ENCODE measurements at places on chromosomes 6 and 20.
A peak's percentile ranks its signal among the peaks of the same experiment; 100 is the strongest.

DNA sequence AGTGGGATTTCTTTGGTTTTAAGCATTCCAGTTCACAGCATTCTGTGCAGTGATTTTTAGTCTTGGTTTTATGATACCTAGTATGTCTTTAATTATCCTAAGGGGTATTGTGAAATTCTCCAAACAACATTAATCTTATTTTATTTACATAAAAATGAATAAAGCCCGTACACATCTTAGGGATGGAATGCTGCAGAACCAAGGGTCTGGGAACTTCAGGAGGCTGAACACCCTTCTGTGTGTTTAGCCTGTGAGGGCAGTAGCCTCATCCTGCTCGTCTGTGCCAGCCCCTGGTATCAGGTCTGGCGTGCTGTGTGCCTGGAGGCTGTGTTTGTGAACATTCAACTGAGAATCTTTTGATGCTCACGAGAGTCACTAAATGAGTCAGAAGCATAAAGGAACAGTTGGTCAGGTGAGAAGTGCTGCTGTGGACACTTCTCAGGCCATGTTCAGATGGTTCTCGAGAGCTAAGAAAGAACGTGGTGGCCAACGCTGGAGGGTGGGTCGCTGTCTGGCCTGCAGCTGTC lies 25.2 kb upstream of the C20orf204 start:
- DNase-seq, result no peak

GRCh38 chr20:58716476-58717277 lies 24.1 kb downstream of the NPEPL1 start:
- DNase-seq, result no peak

GRCh38 chr6:81834141-81834681 lies 81.7 kb upstream of the TENT5A start:
- no peak for DNase-seq

- no peak for DNase-seq
These were observed 133.9 kb downstream of the HIVEP2 start for GRCh38 chr6:142810952-142811514.

GRCh38 chr6:163679012-163679660 lies 264.6 kb downstream of the QKI start:
- DNase-seq, result no peak

GRCh38 chr6:97668716-97669115 lies 385.7 kb upstream of the MMS22L start:
- DNase-seq, result peak; percentile 60

DNA sequence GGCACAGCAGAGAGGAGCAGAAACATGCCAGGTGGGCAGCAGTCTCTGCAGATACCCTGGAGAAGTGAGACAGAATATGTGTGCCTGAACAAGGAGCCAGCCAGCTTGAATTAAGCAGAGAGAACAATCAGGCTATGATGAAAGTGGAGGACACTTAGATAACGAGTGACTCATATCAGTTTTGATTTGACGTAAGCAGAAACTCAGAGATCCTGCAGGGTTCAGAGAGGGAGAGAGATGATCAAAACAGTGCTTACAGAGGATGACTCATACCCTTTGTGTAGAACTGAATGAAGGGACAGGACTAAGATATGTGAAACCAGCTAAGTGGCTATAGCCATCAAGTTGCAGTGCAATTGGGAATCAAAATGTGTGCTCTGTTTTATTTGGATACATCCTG lies 300.7 kb downstream of the TENT5A start:
- peak; percentile 69 for DNase-seq

- peak; percentile 97 for DNase-seq
These were observed 299.1 kb upstream of the ID4 start for GRCh38 chr6:19538096-19538495.

DNA sequence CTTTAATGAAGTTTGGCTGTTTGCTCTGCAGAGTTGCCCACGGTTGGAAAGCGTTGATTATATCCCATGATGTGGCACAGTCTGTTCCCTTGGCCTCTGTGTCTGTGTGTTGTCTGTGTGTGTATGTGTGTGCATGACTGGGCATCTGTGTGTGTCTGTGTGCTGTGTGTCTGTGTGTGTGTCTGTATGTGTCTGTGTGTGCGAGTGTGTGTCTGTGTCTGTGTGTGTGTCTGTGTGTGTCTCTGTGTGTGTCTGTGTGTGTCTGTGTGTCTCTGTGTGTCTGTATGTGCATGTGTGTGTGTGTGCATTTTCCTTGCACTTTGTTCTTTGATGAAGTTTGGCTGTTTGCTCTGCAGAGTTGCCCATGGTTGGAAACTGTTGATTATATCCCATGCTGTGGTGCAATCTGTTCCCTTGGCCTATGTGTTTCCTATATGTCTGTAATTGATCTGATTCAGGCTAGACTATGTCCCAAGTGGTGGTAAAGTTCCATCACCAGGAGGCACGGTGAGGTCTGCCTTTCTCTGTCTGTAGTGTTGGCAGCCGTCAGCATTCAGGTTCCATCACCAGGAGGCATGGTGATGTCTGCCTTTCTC lies 78.1 kb upstream of the RIN2 start:
- no peak for DNase-seq

DNA sequence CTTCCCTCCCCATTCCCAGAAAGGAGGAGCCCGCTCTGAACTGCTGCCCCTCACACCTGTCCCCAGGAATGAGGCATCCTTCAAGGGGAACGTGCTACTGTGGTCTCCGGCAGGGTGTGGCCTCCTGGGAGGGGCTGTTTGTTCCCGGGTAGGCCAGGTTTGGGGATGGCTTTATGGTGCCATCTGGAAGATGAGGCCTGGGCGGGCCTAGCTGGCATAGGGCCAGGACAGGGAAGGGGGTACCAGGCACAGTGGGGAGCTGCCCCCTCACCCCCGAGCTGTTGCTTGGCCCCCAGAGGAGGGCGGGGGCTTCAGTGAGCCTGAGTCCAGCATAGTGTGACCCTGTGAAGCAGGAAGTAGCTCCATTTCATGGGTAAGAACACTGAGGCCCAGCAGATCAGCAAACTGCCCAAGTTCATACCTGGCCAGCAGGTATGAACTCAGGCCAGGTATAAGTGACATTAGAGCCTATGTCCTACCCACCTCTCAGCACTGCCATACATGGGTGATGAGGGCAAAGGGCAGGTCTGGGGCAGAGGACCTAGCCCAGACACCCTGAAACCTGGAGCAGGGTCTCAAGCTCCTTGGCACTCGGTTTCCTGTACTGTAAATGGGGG lies 17.5 kb upstream of the SPDEF start:
- DNase-seq, result no peak

DNA sequence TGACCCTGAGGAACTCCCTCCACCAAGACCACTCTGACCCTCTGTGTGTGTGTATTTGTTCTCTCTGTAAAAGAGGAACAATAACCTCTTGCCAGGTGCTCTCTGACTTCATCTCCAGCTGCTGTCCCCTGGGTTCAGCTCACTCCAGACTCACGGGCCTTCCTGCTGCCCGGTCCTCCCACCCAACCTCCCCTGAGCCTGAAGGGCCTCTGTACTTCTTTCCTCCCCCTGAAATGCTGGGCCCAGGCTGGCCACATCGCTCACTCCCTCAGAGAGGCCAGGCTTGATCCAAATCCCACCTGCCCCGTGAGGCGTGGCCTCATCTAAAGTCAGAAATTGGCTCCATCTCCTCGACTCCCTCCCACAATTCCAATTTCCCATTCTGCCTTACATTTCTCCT lies 202.4 kb downstream of the PRKN start:
- no peak for DNase-seq

DNA sequence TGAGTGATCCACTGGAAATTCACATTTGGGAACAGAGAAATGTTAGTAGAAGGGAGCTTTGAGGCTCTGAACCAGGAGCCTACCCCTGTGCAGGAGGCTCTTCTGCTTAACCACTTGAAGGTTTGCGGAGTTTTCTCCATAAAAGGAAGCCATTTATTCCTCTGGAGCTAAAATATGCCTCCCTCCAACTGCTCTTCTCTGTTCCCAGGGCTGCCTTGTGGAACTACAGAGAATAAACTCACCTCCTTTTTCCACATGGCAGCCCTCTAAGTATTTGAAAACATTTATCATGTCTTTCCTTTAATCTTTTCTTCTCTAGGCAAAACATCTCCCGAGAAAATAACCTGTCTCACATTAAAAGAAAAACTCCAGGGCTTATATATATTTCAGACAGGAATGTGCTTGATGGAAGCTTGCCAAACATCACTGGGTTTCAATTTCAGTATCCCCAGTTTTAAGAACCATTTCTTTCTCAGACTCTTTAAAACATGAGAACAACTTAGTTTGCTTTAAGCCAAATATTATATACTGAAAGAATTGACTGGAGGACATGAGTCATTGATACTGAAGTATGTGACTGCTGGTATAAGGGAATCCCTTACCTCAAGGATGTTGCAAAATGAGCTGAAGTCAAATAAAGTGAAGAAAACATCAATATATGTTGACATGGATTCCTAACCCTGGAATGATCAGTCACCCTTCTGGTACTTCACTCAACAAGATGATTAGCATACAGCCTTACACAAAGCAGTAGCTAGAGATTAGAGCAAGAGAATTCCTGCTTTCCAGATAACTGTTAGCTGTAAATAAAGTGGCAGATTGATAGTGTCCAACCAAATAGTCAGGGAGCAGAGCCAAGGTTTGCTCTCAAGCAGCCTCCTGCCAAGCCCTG lies 74.0 kb downstream of the ZBTB2 start:
- DNase-seq, result no peak

- no peak for DNase-seq
These were observed 64.4 kb downstream of the SULF2 start for GRCh38 chr20:47720636-47721427.

GRCh38 chr6:15842727-15843117 lies 179.9 kb upstream of the DTNBP1 start:
- DNase-seq, result no peak

- DNase-seq, result no peak
These were observed 276.3 kb downstream of the ADGRB3 start for GRCh38 chr6:68911334-68911733.

DNA sequence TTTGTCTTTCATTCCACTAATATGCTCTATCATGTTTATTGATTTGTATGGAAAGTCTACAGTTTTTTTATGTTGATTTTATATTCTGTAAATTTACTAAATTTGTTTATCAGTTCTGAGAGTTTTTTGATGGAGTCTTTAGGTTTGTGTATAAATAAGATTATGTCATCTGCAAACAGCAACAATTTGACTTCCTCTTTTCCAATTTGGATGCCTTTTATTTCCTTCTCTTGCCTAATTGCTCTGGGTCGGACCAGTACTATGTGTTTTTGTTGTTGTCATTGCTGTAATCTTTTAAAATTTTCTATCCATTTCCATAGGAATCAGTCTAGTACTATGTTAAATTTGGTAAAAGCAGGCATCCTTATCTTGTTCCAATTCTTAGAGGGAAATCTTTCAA lies 31.5 kb upstream of the POLR1H start:
- no peak for DNase-seq

- DNase-seq, result no peak
These were observed 76.4 kb upstream of the ELOVL5 start for GRCh38 chr6:53424976-53425718.

- no peak for DNase-seq
These were observed 2.1 kb upstream of the CHRNA4 start for GRCh38 chr20:63363013-63363957.

GRCh38 chr6:26103141-26103769 lies 16.0 kb downstream of the HFE start:
- DNase-seq, result no peak

DNA sequence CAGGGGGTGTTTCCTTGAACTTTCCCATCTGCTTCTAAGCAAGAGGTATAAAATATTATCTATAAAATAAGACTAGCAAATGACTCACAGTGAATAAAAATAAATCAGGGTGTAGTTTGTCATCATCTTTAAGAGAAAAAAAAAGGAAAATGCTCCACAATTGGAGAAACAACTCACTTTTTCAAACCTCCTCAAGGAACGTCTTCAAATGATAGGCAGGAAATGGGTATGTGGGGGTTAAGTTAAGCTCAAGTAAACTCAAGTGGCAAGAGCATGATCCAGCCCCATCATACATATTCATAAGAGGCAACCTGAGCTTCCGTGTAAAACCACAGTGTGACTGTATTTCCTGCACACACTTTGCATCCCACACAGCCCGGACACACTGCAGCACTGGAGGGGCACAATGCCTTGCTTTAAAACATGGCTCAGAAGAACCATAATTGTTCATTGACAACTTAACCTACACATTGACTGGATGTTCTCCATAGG lies 58.5 kb upstream of the CEP85L start:
- no peak for DNase-seq

- no peak for DNase-seq
These were observed 1113.1 kb upstream of the CITED2 start for GRCh38 chr6:140487586-140487985.

GRCh38 chr6:4363656-4364055 lies 228.3 kb upstream of the ECI2 start:
- no peak for DNase-seq

DNA sequence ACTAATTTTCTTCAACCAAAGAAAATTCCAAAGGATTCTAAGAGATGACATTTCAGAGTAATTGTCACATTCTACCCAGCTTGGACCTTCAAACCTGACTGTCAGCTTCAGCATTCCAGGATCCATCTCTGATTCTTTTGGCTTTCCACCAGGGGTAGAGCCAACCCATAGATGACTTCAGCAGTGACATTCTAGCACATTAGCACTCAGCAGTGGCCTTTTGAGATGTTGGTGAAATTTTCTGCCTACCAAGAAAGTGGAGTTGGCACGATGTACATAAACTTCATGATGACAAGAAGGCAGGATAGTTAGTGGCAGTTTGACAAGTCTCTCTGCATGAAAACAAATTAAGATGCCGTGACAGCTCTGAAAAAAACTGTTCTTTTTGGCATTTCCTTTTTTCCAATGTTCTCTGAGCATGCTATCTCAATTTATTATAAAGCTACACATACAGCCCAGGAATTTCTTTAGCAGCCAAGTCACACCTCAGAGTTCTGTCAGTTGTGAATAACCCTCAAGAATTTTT lies 466.5 kb upstream of the RNF217 start:
- DNase-seq, result no peak

- peak; percentile 80 for DNase-seq
These were observed 61.5 kb downstream of the GPX5 start for GRCh38 chr6:28586962-28587745.

DNA sequence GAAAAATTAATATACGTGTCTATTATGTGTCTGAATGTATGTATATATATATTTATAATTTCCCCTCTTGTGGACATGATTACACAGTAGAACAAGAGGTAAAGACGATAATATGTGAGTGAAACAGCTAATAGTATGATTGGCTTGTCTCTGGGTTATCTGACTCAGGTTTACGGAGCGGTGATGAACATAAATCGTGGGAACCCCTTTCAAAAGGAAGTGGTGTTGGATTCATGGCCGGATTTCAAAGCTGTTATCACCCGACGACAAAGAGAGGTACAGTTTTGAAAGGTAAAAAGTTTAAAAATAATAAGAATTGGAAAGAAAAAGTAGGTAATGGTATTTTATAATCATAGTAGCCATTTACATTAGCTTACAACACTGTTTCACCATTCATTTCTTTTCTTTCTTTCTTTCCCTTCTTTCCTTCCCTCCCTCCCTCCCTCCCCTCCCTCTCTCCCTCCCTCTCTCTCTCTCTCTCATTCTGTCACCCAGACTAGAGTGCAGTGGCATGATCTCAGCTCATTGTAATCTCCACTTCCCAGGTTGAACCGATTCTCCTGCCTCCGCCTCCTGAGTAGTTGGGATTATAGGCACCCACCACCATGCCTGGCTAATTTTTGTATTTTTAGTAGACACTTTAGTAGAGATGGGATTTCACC lies 15.9 kb downstream of the GLYATL3 start:
- no peak for DNase-seq

All from NCI-H345 (cell line).